ENCODE measurements at places on chromosomes 2 and 18.

GRCh38 chr2:159585622-159586021, 30.7 kb downstream of the BAZ2B start:
- DNase-seq = no peak

- DNase-seq = no peak
These were observed 1537.7 kb downstream of the LRP1B start for GRCh38 chr2:140593132-140593531.

- DNase-seq = peak; percentile 81
These were observed 550 bp downstream of the USP34 start for GRCh38 chr2:61470122-61470951.

DNA sequence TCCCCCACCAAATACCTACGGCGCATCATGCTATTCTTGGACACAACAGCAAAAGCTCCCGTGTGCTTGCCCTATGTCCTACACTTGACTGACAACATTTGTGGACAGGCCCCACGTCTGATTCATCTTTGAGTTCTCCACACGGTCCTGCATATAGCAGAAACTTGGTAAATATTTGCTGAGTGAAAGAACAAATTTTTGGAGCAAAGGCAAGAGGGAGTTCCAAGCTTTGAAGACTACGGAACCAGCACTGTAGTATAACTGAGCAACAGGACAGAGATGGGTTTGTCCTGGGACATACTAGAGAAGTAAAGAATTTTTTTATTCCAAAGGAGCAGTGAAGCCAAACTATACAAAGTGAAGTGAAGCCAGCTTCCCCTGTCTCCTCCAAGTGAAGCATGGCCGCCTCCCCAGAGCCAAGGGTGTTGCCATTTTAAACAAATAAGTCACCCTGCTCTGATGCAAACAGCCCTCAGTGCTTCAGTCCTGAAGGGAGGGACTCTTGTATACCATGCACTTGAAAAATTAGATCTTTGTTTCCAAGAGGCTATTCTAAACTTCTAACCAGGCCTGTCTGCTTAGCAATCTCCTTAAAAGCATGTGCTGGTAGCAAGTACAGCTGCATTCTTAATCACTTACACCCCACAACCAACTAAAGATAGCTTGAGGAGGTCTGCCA, 35.9 kb downstream of the SPRED2 start:
- no peak for DNase-seq

GRCh38 chr2:10269711-10270610, 32.7 kb upstream of the HPCAL1 start:
- DNase-seq = no peak

DNA sequence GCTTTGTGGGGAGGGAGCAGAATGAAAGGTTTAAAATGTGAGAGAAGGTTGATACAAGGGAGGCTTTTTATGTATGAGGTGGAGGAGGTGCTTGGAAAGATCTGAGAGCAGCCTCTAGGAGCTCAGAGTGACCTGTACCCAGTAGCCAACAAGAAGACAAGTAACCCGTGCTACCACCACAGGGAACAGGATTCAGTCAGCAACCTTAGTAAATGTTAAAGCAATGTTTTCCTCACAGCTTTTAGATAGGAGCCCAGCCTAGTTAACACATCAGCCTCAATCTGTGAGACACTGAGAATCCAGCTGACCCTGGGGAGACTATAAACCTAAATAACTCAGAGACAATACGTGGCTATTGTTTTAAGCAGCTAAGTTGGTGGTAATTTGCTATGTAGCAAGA, 194.9 kb upstream of the NT5C1B start:
- DNase-seq = no peak

DNA sequence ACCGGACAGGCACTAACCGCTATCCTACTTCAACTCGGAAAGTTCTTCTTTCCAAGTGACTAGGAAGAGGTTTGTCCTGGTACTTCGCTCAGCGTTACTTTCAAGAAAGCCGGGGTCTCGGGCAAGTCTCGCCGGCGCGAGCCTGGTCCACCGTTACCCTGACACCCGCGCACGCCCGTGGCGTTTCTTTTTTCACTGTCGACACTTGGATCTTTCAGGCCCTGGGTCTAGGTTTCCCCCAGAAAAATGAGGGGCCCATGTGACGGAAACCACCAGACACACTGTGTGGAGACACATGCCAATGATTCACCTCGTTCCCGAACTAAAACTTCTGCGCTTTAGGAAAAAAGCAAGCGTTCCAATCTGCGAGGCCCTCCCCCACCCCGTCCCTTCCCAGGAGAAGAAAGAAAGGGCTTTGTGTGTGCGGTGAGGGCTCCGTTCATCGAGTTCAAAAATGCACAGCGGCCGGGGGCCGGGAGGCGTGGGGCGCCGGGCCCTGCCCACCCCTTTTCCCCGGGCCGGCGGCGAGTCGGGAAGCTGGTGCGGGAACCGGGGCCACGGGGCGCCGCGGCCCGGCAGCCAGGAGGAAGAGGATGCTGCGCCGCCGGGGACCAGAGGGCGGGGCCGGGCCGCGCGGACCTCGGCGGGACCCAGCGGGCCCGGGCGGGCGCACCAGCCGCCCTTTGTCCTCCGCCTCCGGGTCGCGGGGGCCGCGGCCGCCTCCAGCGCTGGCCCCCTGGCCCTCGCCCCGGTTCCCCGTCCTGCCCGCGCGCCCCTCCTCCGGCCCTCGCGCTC, 2.6 kb downstream of the ZNF521 start:
- peak; percentile 44 for DNase-seq

All from uterus (tissue), 4 donors.